ENCODE measurements at places on chromosomes 13 and 19. TPM values are rescaled to one million over a fixed set of nuclear protein-coding genes. Genes with fewer than 3 reads are reported as not detected.

The GRAMD1A gene
- total RNA-seq = 81.8 TPM

The KLK4 gene
- total RNA-seq = not detected

The GNA15 gene
- total RNA-seq = 23.8 TPM

The C19orf85 gene
- total RNA-seq = not detected

The SHISA7 gene
- not detected for total RNA-seq

The ZNF653 gene
- 20.1 TPM for total RNA-seq

DNA sequence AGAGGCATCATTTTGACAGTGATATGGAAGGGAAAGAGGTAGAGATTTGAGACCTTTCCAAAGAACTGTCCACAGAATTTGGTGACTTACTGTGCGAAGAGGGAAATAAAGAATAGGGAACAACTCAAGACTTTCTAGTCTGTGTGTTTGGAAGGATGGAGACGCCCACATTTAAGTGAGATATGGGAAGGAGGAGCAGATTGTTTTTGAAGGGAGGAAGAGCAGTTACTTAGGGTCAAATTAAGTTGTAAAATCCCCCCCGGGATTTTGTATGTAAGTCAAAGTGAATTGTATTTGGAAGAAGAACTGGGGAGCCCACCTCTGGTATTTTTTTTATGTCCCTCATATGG lies 1.2 kb downstream of the USPL1 start:
- no peak for DNase-seq

DNA sequence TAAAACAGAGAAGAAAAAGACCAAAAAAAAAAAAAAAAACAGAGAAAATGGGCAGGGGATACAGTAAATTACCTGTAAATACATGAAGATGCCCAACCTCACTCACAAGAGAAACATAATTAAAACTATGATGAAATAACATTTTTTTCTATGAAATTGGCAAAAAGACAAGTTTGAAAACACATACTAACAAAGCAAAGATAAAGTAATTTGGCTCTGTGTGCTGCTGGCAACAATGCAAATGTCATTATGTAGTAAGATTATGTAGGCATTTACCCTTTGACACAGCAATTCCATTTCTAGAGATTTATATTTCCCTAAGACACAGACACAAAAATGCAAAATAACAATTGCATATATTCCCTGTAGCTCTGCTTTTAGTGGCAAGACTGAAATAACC lies 20.2 kb downstream of the ZC3H13 start:
- no peak for DNase-seq

- DNase-seq = no peak
These were observed 45.0 kb upstream of the SLC15A1 start for GRCh38 chr13:98797456-98797855.

GRCh38 chr13:109381546-109382180 lies 404.7 kb downstream of the IRS2 start:
- DNase-seq = no peak

- no peak for DNase-seq
These were observed 236.6 kb upstream of the MAB21L1 start for GRCh38 chr13:35712907-35713761.

DNA sequence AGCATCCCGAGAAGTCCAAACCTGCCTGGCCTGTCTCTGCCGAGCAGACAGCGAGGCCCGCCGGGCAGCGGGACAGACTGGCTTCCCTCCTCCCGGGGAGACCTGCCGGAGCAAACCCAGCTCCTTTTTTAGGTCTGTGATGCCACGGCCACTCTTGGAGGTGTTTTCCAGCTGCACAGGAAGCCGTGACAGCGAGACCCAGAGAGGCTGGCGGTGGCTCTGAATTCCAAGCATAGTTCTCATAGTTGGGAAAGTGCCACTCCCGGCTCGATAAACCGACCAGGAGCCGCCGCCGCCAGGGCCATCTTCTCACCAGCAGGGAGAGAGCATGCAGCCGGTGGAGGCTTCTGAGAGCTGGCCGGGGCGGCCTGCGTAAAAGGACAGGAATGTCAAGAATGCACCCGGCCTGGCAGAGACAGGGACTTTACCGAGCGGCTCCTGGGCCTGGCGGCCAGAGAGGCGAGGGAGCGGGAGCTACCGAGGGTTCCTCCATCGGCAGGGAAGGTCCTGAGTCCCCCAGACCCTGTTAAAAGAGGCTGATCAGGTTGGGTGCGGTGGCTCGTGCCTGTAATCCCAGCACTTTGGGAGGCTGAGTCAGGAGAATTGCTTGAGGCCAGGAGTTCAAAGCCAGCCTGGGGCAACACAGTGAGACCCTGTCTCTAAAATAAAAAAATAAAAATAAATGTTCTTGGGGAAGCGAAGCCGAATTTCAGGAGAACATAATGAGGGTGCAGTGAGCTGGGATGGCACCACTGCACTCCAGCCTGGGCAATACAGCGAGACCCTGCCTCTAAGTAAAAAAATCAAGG lies 64.9 kb downstream of the GADD45B start:
- DNase-seq = no peak

DNA sequence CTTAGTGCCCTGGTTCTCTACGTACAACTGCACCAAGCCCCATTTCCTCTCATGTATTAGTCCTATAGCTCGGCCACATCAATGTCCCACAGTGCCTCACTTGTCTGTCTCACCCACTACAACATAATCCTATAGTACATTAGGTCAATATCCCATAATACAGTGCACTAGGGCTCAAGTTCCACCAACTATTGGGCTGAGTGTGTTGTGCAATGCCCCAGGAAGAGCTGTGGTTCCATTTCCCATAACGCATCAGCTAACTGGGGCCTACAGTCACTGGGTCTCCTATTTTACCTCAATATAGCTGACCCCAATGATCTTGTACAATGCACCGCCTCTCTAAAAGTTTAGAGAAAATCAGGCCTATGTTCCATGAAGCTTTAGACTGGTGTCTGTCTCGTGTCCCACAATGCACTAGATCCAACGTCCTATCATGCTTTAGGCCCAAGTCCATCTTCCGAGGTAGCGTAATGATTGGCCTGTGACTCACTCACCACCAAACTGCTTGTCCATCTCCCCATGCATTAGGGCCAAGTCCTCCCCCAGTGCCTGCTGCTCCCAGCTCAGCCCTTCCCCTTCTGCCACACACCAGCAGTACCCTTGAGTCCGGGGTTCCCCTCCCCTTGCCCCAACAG lies 21.8 kb downstream of the TSKS start:
- DNase-seq = no peak
